ENCODE measurements at places on chromosomes 5 and 9.

DNA sequence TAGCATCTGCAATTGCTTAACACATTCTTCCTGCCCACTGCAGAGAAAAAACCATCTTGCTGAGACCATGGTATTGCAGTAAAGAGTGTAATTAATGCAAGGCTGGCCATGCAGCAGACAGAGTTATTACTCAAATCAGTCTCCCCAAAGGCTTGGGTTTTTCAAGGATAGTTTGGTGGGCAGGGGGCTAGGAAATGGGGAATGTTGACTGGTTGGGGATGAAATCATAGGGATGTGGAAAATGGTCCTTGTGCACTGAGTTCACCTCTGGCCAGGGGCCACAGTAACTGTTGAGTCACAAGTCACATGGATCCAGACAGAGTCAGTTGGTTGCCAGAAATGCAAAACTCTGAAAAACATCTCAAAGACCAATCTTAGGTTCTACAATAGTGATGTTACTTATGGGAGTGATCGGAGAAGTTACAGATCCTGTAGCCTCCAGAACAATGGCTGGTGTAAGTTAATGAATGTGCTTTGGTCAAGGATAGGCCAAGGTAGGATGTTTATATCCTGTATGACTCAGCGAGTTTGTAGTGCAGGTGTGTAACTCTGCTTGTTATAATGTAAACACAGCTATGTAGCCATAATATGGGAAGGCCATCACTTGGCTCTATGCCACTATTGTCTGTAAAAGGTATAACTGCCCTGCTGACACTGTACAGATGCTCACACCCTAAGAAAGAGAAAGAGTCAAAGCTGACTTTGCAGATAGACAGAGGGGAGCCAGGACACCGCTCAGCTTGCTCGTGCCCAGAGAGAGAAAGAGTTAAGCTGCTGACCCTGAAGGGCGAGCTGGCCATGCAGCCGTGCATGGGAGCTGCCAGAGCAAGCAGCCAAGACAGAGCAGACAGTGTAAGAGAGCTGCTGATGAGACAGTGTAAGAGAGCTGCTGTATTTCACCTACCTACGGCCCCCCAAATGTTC, 27.2 kb downstream of the C9orf152 start:
- no peak overlapping the region for H3K4me3 ChIP-seq
- H3K27me3 ChIP-seq, result no peaks in the 10 kb centered on the region
- DNase-seq, result no peak
- no peak overlapping the region for H3K27ac ChIP-seq
- H3K36me3 ChIP-seq, result no peaks in the 10 kb centered on the region
- H3K4me1 ChIP-seq, result no peaks in the 10 kb centered on the region

- no peaks in the 10 kb centered on the region for H3K27me3 ChIP-seq
- no peak overlapping the region for H3K27ac ChIP-seq
Measured at GRCh38 chr9:115032296-115032695, 85.7 kb downstream of the TNC start.

- no peaks in the 10 kb centered on the region for H3K4me1 ChIP-seq
- H3K27me3 ChIP-seq, result no peaks in the 10 kb centered on the region
- H3K4me3 ChIP-seq, result no peak overlapping the region
- no peaks in the 10 kb centered on the region for H3K36me3 ChIP-seq
- no peak for DNase-seq
- no peak overlapping the region for H3K27ac ChIP-seq
Measured at GRCh38 chr5:126280343-126280742, 142.9 kb upstream of the GRAMD2B start.

DNA sequence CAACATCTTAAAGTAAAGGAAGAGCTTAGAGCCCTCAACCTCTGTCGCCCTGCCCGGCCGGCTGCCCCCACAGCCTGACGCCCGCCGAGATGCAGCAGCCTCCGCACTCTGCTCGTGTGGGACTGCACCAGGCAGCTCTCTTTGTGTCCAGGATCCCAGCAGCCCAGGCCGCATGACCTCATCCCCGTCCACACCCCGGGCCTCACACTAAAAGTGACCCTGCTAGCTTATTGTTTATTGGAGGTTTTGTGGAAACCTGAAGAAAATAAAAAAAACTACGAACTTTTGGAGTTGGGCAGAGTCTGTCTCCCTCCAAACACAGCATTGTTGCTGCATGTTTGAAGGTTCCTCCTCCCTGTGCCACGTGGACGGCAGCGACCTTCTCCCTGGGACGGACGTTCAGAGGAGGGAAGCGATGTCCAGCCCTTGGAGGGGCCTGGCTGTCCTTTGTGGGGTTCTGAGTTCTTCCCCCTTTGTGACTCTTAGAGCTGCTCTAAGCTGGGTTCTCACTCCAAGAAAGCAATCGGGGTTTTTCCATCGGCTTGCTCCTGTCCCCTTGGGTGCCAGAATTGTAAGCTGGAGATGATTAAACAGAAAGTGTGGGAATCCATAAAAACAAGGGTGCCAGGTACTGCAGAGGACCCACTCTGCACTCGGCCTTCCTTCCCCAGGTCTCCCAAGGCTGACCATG, 103.5 kb upstream of the COL5A1 start:
- H3K4me3 ChIP-seq, result no peak overlapping the region
- H3K4me1 ChIP-seq, result no peaks in the 10 kb centered on the region
- no peaks in the 10 kb centered on the region for H3K36me3 ChIP-seq
- no peak overlapping the region for H3K27ac ChIP-seq
